ENCODE measurements at places on chromosomes 7 and 10. TPM values are rescaled to one million over a fixed set of nuclear protein-coding genes. Genes with fewer than 3 reads are reported as not detected.

- DNase-seq = no peak
These were observed 153.7 kb downstream of the SH2D4B start for GRCh38 chr10:80691441-80691840.

DNA sequence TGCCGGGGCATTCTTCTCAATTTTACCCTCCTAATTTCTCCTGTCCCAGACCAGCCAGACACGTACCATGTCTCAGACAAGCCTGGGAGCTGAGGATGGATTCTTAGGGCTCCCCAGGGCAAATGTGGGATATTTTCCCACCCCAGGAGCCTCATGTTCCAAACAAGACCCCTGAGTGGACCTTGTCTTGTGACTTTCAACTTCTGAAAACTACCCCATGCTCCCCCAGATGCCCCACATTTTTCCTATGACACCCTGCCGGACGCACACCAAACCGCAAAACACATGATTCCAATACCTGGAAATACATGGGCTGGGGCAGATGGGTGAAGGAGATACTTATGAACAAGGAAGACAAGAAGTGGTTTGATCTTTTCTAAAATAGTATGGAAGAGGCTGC is 874 bp downstream of the GIMAP5 start:
- DNase-seq = no peak

DNA sequence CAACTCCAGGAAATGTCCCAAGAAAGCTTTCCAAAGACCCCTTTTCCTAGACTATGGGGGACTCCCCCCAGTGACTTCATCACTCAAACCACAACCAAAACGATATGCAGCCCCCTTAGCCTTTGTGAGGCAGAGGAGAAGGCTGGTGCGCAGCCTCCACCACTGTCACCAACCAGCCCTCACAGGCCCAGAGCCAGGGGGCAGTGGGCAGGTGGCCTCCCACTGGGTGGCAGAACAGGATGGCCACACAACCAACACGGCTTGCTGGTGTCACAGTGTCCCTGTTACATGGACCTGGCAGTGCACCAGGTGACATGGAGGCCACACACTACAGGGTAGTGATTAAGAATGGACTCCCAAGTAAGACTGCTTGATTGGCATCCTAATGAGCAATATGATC is 172.0 kb downstream of the PLXNA4 start:
- no peak for DNase-seq

SPDYE2B gene
- not detected for total RNA-seq

DNA sequence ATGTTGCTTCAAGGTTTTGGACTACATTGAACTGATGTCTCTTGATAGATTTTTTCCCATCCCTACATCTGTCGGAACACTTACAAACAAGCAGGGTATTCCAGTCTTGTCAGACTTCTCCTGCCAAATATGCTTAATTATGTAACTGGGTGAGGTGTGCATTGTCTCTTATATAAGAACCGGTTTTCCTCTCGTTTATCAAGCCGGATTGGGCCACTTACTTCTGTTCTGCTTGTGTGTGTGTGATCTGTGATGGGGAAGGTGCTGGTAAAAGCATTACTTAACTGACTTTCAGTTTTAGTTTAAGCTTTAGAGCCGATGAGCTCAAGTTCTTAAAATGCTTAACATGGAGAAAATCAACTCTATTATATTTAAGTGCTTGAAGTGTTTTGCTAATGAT is 57.9 kb downstream of the OTUD1 start:
- no peak for DNase-seq

DNA sequence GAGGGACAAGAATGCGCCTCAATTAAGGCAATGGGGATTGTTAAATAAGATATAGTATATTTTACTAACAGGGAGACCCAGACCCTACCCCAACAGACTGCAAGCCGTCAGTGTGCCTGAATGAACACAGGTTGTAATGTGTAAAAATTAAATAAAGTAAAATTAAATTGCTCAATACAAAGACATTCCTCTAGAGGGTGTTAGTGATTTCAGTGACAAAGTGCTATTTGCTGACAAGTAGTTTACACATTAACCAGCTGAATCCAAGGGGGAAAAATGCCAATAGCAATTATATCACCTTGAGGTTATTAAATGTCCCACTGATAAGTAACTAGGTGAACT is 110.5 kb downstream of the EBF3 start:
- no peak for DNase-seq

SPDYE2 gene
- not detected for total RNA-seq

DNA sequence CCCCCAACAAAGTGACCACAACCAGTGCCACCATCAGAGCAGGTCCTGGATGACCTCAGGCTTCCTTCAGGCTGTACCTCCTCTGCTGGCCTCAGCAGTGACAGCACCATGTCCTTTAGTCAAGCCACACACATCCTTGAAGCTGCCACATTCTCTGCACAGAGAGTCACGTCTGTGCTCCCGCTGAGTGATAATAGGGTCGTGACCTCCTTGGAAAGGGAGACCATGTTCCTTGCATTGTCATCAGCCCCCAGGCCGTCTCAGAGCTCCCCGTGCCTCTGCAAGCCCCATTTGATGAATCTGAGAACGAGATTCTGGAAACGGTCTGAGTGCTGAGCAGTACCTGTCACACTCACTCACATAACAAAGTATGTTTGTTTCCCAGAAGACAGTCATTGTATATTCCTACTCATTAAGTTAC is 106.5 kb upstream of the PRR15 start:
- no peak for DNase-seq

DNA sequence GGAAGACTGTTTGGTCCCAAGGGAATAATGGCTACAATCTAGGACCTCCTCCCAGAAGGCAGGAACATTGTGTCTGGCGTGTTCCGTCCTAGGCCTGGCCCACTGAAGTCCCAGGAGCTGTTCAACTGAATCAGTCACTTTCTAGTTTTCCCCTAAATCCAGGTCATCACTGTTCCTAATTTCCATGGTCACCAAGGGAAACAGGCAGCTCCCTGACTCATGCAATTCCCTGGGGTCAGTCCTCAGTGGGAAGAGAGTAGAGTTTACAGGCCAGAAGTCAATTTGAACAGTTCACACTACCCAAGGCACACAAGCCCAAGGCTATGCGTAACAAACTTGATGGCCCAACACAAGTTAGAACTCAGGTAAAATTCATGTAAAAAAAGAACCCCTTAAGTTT is 44.0 kb downstream of the CREB3L2 start:
- DNase-seq = no peak

GHRHR gene
- total RNA-seq = not detected

RFC2 gene
- 16.3 TPM for total RNA-seq

GRCh38 chr7:51253157-51253556 is 63.5 kb downstream of the COBL start:
- no peak for DNase-seq

TTYH3 gene
- 48.8 TPM for total RNA-seq

DNA sequence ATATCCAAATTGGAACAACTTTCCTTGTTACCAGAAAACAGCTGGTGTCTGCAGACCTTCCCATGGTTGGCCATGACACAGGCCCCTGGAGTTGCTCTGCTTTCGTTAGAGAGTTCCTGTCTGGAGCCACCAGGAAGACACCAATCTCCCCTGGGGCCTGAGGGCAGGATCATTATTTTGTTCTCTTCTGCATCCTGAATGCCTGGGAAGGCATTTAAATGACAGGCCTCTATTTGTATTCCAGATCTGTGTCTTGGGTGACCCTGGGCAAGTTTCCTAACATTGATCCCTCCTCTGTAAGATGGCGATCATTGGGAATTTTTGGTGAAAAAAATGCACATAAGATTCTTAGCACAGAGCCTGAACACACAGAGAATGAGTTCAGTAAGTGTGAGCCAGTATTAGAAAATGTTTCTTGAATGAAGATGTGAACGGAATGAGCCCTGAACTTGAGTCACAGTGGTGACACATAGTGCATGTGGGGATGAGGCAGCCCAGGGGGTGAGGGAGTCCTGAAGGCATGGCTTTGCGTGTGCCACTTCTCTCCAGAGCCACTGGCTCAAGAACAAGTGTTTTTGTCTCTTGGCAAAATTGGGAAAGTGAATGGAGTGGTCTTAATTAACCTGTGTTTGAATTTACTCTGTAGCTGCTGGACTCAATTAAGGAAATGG is 28.4 kb downstream of the BMPER start:
- DNase-seq = no peak

MYH16 gene
- not detected for total RNA-seq

- no peak for DNase-seq
These were observed 380.0 kb downstream of the REEP3 start for GRCh38 chr10:63901228-63901627.

FZD1 gene
- total RNA-seq = 25.7 TPM

GRCh38 chr10:30893208-30893607 is 138.5 kb downstream of the ZNF438 start:
- DNase-seq = no peak

- DNase-seq = peak; percentile 91
These were observed 17.7 kb upstream of the TTYH3 start for GRCh38 chr7:2613931-2614600.

DNA sequence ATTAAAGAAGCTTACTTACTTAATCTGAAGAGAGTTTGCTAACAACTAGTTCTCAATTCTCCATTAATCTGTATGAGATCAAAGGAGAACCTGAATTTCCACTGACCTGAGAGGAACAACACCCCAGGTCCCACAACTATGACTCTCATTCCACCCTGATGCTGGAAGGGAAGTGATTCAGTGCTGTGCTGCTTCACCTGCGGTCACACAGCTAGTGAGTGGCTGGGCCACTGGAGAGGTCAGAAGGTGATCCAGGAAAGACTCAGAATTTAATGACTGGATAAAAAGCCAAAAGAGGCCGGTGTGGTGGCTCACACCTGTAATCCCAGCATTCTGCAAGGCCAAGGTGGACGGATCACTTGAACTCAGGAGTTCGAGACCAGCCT is 23.6 kb downstream of the SORBS1 start:
- DNase-seq = no peak

DNA sequence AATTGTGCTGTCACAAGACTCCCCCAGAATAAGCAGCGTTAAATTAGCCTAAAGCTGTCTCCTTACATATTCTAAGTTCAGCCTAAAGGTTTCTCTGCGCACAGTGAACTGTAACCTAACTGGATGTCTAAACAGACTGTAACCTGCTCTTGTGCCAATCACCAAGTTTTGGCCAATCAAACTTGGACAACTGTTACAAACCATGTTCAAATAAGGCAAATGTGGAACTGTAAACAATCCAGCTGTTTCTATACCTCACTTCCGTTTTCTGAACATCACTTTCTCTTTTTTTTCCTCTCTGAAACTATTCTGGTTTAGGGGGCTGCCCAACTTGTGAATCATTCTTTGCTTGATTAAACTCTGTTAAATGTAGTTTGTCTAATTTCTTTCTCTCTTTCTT is 252.2 kb upstream of the HABP2 start:
- no peak for DNase-seq

- DNase-seq = no peak
These were observed 111.6 kb downstream of the NOC3L start for GRCh38 chr10:94251098-94251497.

DNA sequence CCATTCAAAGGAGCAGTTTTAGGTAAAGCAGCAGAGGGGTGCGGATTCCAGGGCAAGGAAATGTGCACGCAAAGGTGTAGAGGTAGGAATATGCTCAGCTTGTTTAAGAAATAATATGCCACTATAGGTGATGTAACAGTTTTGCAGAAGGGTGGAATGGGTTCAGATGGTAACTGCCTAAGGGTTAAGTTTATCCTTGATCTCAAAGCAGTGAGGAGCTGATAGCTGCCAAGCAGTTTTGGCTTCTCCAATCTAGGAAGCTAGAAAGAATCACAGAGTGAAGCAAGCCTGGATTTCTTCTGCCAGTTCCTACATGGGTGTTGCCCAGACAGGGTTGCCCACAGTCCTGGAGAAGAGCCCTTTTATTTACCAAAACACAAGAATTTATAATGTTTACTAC is 6.0 kb downstream of the ACADSB start:
- no peak for DNase-seq

DNA sequence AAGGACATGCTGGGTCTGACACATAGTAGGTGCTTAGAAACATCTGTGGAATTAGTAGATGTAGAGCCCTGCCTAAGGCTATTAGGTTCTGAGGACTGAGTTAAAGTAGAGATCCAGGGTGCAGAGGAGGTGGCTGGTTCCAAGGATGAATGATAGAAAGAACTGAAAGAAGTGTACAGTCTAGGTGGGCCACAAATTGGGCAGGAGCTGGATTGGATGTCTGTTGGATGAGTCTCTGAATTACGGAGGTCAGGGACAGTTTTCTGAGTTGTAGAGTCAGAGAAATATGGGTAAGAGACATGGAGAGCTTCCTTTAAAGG is 2.0 kb upstream of the SAMD8 start:
- no peak for DNase-seq

DNA sequence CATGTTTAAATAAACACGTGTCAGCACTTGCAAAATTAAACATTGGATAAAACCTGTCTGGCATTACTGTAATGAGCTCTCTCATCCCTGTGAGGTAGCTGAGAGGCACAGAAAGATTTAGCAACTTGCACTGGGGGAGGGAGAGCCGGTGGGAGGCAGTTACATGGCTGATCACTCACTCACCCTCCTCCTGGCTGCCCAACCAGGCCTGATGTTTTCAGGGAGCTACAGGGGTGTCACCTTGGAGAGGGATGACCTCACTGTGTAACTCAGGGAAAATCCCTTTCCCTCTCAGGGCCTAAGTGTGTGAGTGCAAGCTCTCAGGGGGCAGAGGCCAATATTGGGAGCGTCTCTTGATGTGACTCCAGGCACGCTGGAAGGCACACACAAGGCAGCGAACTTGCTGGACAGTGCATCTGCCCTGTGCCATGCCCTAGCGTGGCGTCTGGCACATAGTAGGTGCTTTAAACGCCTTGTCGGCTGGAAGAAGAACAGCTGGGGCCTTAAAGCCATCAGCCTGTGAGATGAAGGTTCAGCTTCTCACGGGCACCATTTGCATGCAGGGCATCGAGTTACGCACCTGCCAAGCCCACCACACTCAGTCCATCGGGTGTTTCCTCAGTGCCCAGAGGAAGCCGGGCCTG is 51.1 kb downstream of the ELFN1 start:
- DNase-seq = no peak

DNA sequence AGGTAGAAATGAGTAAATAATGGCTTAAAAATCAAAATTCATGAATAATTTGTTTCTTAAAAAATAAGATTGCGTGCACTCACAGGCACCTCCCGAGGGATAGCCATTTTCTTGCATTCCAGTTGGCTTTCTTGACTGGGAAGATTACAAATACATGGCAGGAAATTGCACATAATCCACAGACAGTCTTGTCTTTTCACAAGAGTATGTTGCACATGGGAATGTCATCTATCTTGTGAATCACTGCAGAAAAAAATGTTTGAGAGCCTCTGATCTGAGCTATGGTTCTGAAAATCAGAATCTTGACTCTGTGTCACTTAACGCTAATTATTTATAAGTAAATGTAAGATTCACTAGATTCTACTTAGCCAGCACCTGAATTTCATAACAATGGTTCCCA is 74.1 kb upstream of the PRKG1 start:
- DNase-seq = no peak

DNA sequence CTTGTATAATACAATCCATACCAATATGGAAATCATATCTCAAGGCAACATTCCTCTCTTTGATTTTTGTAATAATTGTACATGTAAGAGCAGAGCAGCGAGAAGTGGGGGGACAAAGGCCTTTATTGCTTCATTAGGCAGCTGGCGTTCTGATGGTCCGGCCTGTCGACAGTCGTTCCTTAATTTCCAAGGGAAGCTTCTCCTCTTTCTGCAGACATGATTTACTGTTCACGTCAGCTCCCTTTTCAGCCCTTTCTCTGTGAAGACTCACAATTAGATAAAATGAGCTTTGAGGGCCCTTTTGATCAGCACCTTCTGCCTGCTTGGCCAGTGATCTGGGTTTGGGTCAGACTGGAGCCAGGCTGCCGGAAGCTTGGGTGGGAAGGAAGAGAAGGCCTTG is 65.6 kb upstream of the CTBP2 start:
- DNase-seq = no peak

- no peak for DNase-seq
These were observed 102.3 kb downstream of the SLC25A13 start for GRCh38 chr7:96219378-96220130.

All from upper lobe of right lung (tissue), 1 donor.